ENCODE measurements at places on chromosomes 3 and 15.

DNA sequence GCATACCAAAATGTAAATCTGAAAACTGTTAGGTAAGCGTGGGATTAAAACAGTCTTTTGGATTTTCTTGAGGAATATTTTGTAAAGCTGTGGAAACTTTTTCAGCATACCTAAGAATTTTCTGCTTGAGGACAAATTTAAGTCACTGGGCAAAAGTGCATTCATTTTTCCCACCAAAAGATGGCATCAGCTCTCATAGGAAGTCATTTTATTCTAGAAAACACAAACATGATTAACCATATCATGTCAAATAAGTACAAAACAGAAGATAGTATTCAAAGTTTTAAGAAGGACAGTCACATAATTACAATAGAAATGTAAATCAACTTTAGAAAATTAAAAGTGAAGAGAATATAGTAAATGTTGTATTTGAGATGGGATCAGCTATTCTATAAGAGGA is 63.5 kb downstream of the SLC49A4 start:
- DNase-seq, result no peak

GRCh38 chr3:64880916-64881315 is 193.1 kb upstream of the ADAMTS9 start:
- no peak for DNase-seq

DNA sequence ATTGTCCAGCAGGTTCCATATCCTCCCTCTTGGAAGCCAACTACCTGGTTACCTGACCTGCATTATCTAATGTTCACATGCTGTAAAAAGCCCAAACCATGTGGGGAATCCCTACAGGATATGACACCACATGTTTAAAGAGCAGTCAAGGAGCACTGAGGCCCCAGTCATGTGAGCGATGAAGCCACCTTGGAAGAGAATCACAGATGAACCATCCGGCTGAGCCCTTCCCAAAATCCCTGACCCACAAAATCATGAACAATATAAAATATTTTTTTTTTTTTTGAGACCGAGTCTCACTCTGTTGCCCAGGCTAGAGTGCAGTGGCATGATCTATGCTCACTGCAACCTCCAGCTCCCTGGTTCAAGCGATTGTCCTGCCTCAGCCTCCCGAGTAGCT is 10.6 kb upstream of the ANKDD1A start:
- DNase-seq, result no peak

GRCh38 chr3:152056987-152057386 is 183.5 kb downstream of the SUCNR1 start:
- DNase-seq, result no peak

GRCh38 chr3:124584552-124585391 is 145.5 kb upstream of the UMPS start:
- no peak for DNase-seq

GRCh38 chr3:191523148-191523547 is 62.2 kb downstream of the PYDC2 start:
- DNase-seq, result no peak

- DNase-seq, result no peak
Observed at GRCh38 chr3:114867835-114868503, 279.1 kb downstream of the ZBTB20 start.

DNA sequence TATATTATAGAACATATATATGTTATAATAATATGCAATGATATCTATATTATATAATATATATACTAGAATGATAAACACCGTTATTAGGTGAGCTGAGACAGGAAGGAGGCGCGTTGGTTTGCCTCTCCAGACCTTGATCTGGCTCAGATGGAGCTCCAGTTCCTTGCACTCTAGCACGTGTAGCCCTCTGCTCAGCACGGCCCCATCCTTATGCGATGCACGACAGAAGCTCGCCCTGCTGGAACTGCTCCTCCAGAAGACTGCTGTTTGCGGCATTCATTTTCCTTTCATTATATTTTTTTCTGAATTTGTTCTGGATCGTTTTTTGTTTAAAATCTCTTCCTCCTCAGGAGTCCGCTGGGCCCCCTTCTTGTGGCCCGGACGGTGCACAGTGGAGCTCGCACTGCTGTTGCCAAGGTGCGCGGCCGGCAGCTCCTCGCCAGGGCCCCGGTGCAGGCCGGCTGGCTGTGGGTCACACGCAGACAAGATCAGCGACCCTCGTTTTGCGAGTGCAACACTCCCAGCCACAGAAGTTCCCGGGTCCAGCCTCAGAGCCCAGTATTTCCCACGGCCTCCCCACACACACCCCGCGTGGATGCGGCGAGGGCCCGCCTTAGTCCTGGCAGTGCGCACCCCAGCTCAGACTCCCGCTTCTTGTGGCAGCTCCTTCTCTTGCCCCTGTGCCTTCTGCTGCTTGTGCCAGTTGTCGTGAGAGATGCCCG is 112.2 kb downstream of the CHL1 start:
- DNase-seq, result no peak

- DNase-seq, result no peak
Observed at GRCh38 chr15:40306908-40307307, 827 bp downstream of the PLCB2 start.

DNA sequence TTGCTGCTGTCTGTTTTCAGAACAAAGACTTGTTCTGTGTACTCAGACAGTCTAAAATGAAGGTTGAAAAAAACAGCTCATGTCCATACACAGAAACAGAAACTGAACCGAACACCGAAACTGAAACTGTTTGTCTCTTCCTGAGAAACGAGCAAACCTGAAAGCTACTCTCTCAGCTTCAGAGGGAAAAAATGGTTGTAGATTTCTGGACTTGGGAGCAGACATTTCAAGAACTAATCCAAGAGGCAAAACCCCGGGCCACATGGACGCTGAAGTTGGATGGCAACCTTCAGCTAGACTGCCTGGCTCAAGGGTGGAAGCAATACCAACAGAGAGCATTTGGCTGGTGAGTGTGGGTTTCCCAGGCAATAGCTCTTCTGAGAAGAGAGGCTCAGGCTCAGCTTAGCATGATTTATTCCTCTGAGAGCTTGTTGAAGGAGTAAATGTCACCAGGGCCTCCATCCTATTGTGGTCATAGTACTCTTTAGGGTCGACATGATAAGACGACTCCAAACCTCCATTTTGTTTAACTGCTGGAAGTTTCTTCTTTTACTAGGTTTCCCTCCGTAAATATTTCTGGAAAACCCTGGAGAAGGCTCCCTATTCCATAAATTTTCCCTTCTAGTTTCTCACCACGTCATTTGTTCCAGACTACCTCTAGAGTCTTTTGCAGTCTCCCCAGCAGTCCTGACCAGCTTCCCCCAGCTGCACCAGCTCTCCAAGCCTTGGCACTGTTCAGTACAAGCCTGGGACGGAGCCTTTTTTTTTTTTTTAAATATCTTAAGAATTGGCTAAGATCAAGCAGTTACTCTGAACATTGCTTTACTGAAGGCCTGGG is at the start of gene RTP4:
TSS of gene RTP4 (plus strand) at position 135 of the 838 bp plus-strand sequence. CDS start at position 192, 57 bp downstream.
- no peak for DNase-seq

- DNase-seq, result no peak
Observed at GRCh38 chr3:133987948-133988484, 41.7 kb downstream of the SLCO2A1 start.

DNA sequence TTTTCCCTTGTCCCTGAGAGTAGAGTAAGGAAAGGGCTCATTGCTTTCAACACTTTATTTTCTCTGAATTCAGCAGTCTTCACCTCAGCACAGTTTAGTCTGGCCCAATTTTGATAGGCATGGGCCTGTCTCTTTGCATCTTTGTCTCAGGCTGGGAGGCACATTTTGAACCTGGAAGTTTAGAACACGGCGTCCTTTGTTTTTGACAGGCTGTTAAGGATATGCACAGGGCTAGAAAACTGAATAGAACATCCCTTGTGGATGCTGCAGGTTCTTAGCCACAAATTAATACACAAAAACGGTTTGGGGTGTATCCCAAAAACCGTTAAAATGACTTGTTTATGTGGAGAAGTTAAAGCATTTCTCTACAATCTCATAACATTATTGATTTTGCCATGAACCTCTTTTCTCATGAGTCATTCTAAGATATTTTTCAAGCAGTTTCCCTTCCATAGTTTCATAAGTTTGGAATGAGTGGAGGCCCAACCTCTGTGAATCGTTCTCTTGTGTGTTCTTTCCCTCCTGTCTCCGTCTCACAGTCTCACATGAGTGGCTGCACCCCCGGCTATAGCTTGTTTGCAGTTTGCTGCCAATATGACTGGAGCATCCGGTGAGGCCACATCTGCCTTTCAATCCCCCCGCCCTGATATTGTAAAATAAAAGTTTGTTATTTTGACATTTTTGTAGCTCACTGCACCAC is 192.9 kb upstream of the EIF1B start:
- no peak for DNase-seq

GRCh38 chr3:99789011-99789721 is 28.5 kb upstream of the CMSS1 start:
- DNase-seq, result no peak

GRCh38 chr15:88401996-88402656 is 65.1 kb downstream of the MRPL46 start:
- DNase-seq, result no peak

DNA sequence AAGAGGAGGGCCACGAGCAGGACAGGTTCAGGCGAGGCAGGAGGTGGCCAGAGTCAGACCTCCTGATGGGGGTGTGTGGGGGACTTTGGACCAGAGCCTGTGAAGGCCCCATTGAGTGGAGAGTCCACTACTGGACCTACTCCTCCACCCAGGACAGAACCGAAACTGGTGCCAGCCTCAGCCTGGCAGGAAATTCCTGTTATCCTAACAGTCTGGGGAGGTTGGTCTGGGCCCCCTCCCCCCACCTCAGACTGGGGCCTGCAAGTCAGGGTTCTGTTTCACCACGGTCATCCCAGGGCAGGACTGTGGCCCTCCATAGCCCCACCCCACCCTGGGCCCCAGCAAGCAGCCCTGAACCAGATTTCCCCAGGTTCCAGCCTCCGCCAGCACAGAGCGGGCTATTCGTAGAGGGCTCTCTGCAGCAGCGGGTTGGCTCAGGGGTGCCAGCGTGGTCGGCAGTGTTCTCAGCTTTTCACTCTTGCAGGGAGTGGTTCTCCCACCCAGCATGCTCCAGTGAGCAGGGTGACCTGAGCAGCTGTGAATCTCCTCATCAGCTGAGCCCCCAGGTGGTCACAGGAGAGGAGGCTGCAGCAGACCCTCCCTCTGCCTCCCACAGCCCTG is 217.3 kb downstream of the TBC1D2B start:
- DNase-seq, result no peak

- no peak for DNase-seq
Observed at GRCh38 chr15:60708684-60709083, 229.7 kb upstream of the ICE2 start.

DNA sequence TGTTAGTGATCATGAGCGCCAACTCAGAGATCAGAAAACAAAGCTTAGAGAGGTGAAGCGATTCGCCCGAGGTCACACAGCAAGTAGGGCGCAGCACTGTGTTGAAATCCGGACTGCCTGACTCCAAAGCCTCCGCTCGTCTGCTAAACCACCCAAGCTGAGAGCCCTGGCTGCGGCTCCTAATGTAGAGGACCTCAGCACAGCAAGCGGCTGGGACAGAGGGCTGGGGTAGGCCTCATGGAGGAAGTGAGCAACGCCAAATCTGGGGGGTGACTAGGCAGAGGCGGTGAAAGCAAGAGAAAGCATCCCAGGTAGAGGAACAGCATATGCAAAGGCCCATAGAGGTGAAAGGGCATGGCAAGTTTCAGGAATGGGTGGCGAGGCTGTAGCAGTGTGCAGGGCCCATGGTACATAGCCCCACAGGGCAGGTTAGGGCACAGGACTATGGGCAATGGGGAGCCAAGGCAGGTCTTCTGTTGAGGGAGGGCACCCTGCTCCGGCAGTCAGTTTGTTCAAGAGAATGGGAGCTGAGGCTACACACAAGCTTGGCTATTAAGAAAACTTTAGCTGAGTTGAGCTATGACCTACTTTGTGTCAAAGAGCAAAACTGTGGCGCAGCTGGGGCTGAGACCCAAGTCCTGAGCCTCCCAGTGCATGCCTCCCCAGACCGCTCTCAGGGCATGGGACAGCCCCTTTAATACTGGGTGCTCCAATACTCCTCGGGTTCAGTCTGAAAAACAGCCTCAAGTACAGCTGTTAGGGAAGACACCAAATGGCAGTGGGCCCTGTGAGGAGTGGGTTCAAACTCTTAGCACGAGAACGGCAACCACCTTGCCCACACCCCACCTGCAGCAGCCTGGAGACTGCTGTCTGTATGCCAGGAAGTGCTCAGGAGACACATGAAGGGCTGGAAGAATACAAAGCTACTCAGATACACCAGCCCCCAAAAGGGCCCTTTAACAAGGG is 988 bp upstream of the CFAP92 start:
- DNase-seq, result no peak

GRCh38 chr3:122536632-122537001 is 21.9 kb upstream of the KPNA1 start:
- DNase-seq, result no peak

- no peak for DNase-seq
Observed at GRCh38 chr3:149964291-149964690, 6.4 kb downstream of the PFN2 start.

DNA sequence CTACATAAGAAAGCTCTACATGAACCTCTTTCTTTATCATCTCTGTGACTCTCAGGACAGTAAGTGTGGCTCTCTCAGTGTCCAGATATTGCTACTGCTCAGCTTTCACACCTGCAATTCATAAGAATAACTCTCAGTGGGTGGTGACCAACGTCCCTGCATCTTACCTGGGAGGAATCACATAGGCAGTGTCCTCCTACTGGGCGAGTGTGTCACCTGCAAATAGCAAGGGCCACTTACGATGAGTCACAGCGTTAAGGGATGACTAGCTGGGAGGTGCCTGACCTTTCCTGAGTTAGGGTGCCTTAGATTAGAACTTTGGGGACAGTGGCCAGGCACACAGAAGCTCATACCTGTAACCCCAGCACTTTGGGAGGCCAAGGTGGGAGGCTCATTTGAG is 90.8 kb upstream of the C3orf80 start:
- no peak for DNase-seq

- DNase-seq, result no peak
Observed at GRCh38 chr3:126961191-126961790, 21.6 kb upstream of the PLXNA1 start.

DNA sequence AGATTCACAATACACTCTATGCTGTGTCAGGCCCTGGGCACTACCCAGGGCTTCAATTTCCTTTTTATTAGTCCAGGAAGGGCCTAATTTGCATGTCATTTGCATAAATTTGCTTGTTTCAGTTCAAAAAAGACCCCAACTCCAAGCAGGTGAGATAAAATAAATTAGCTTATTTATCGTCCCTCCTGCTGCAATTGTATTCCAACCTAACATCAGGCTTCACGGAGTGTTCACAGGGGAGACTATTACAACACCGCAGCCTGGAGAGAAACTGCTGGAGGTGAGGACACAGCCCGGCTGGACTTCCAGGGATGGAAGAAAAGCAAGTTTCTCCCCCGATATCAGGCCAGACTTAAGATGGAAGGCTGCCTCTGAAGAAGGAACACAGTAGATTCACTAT is 62.8 kb downstream of the MEGF11 start:
- no peak for DNase-seq

- no peak for DNase-seq
Observed at GRCh38 chr3:114294940-114295480, 1.2 kb downstream of the TIGIT start.

GRCh38 chr3:7254251-7254650 is 393.3 kb downstream of the GRM7 start:
- no peak for DNase-seq

GRCh38 chr3:122560680-122561079 is 3.4 kb downstream of the PARP9 start:
- DNase-seq, result no peak

GRCh38 chr3:24351779-24352469 is 142.7 kb downstream of the THRB start:
- no peak for DNase-seq

Measured in esophagus squamous epithelium (tissue), 5 donors.